Psoas muscle (tissue), 8 donors: ENCODE measurements at places on chromosomes 16 and 17. TPM values are rescaled to one million over a fixed set of nuclear protein-coding genes. Genes with fewer than 3 reads are reported as not detected.

The RTN4RL1 gene
- 0.65 TPM for total RNA-seq

The GPR139 gene
- total RNA-seq: not detected

The TMC5 gene
- total RNA-seq: not detected

The ANKFN1 gene
- not detected for total RNA-seq

The C17orf113 gene
- total RNA-seq: 1.0 TPM

DNA sequence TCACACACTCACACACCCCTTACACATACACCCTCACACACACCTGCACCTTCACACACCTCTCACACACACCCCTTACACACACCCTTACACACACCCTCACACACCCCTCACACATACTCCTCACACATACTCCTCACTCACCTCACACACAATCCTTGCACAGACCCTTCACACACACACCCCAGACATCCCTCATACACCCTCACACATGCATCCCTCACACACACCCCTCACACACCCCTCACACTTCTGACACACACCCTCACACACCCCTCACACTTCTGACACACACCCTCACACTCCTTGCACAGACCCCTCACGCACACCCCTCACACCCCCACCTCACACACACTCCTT, 23.9 kb downstream of the C17orf67 start:
- DNase-seq: no peak

GRCh38 chr17:6420173-6420641, 14.7 kb downstream of the AIPL1 start:
- DNase-seq: no peak

GRCh38 chr16:57042157-57043111, 49.9 kb upstream of the CPNE2 start:
- DNase-seq: no peak

DNA sequence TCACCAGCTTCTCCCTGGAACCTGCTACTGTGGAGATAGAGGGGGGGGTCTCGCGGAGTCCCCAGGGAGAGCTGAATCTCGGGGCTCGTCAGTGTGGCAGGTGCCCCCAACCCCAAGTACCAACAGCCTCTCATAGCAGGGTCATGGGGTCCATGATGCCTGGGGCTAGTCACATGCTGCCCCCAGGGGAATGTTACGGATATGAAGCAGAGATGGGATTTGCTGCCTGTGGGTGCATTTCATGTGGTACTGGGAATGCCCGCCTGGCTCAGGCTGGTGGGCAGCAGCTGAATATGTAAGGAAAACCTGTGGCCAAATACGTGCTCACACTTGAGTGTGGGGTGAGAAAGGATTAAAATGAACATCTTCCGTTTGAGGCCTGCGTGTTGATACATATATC, 49.4 kb downstream of the MEAK7 start:
- DNase-seq: no peak
